ENCODE measurements at places on chromosomes 6 and 20.

DNA sequence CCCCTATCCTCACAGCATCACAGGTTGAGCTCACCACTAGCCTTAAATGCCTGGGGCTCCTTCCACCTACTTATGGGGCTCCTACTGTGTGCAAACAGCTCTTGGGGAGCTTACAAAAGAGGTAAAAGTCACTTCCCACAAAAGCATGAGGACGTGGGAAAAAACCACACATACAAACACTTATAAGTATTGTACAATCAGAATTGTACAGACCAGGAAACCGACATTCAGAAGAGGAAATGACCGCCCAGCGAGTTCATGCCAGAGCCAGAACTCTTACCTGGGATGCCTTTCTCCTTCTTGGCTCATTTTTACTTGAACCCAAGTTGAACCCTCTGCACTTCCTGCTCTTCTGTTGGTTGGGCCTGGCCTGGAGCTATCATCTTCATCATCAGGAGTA lies 6.3 kb upstream of the PPP1R16B start:
- DNase-seq = no peak

GRCh38 chr6:40620574-40621240 lies 33.5 kb upstream of the LRFN2 start:
- no peak for DNase-seq

GRCh38 chr6:7431313-7431673 lies 41.7 kb downstream of the RIOK1 start:
- no peak for DNase-seq

DNA sequence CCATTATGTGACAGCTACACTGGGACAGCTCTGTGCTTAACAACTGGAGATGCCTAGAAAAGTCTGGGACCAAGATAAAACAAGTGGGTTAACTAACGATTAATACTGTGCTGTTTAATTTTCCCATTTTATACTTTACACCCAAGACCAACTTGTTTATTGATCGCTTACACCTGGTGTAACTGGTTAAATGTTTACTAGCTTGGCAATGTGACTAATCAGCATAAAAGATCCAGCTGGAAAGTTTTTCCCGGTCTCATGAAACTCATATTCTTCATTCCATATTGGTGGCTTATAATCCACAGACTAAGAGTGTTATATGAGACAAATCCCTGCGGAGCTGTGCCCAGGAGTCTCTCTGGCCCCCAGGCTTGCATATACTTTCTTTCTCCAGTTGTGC lies 101.7 kb upstream of the GJE1 start:
- DNase-seq = no peak

- no peak for DNase-seq
These were observed 962.9 kb upstream of the SLC35B3 start for GRCh38 chr6:9398071-9398766.

GRCh38 chr6:140846503-140847261 lies 1286.0 kb upstream of the GJE1 start:
- DNase-seq = no peak

GRCh38 chr20:14337400-14338171 lies at the start of gene FLRT3:
Gene FLRT3, minus strand, starts transcription at chr20:14337612. Its CDS starts 10,106 bp downstream, at chr20:14327506.
- peak; percentile 95 for DNase-seq

DNA sequence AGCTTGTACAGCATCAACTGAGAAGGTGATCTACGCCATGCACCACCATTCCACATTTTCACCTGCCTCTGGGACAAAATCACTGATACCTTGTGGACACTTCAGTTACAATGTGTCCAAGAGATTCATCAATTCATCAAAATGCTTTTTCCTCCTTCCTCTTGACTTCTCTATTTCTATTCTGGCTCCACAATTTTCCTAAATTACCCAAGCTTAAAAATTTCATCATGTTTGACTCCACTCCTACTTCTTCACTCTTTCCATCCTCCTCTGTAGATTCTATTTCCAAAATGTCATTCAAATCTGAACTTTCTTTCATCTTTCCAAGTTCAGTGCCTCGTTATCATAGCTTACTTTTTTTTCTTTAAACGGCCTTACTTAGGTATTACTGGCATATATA lies 172.2 kb downstream of the BTBD9 start:
- no peak for DNase-seq

- no peak for DNase-seq
These were observed 79.5 kb upstream of the ATXN1 start for GRCh38 chr6:16840725-16841124.

DNA sequence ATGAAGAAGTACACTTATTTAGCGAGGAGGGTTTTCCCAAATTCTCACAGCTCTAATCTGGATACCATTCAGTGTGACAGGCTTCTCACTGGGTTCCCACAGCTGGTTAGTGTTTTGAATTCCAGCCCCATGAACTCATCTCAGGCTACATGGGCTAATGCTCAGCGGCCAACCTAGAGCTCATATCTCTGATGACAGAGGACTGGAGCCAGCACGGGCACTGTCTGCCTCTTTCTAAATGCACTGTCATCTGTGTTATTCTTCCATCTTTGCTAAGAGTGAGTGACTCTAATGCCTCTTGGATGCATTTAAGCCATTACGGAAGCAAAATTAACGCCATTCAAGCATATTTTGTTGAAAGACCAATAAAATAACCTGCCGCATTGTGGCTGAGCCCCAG lies 308.9 kb upstream of the JAG1 start:
- DNase-seq = peak; percentile 46

DNA sequence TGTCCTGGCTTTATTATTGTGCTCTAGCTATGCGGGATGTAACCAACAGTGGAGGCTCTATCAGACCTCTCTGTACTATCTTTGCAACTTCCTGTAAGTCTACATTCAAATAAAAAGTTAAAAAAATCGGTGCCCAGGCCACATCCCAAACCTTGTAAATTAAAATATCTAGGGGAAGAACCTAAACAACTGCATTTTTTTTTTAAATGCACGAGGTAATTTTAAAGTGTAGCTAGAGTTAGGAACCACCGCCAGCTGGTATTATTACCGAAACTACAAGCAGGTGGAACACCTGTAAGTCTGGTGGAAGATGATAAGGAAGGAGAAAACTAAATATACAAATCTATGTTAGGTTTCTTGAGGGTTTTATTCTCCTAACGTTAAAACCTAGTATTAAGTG lies 34.5 kb upstream of the ID4 start:
- DNase-seq = no peak

DNA sequence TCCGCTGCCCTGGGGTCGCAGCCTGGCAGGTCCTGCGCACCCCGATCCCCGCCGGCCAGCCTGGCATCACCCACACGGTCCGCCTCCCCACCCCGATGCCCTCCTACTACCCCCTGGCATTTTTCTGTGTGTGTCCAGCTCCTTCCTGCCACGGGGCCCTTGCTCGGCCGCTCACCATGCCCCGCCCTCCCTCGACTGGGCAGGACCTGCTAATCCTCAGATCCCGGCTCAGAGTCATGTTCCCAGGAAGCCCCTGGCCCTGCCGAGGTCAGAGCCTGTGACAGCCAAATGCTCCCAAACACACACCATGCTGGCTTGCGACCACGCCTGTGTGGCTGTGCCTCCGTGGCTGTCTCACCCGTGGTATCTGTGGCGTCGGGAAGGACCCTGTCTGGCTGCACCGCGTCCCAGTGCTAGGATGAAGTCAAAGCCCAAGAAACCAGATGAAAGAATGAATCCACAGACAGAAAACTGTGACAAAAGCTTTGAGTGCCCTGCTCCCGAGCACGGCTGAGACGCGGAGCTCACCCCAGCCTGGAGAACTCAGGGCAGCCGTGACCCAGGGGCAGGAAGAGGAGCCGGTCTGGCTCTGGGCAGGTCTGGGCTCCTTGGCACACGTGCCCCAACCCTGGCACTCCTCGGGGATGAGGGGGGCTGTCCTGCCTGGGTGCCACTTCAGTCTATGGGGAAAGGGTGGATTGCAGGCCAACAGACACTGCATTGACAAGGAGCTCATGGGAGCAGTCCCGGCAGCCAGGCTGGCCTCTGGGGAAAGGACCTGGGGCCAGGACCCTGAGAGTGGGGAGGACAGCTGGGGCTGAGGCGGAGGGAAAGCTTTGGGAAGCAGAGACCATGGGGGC lies 20.8 kb upstream of the SLCO4A1 start:
- no peak for DNase-seq

GRCh38 chr20:18144541-18145099 lies 7.0 kb downstream of the KAT14 start:
- no peak for DNase-seq

- no peak for DNase-seq
These were observed 110.4 kb upstream of the SCAF8 start for GRCh38 chr6:154622618-154623336.

DNA sequence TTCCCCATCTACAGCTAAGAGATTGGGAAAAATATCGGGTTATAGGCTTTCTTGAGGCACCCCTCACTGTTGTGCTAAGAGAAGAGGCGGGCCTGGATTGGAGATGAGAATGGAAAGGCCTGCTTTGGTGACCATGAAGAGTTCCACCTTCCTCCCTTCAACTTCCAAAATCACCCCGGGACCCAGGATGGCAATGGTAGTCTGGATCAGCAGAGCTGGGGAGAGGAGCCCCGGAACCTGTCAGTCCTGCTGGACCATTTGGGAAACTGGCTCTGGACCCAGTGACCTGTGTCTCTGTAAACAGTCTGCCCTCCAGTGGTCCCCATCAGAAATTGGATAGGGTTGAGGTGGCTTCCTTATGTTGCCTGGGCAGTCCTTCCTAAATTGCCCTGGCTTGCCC lies 1085.6 kb downstream of the KHDRBS2 start:
- DNase-seq = no peak

DNA sequence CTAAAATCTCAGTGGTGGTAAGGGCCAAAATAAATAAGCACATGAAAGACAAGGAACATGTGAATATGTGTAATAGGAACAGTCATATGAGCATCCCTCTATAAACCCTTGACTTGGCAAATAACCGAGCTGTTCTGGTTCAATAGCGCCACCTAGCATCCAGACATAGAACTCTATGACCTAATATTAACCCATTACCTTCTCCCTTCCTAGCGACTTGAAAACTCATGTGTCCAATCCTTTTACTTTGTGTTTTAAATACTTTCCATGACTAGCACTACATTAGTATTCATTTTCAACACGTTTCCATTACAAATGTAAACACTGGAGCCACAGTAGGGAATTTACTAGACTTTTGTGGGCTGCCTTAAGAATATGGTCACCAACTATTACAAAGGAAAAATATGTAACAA lies 279.7 kb downstream of the UST start:
- peak; percentile 72 for DNase-seq

DNA sequence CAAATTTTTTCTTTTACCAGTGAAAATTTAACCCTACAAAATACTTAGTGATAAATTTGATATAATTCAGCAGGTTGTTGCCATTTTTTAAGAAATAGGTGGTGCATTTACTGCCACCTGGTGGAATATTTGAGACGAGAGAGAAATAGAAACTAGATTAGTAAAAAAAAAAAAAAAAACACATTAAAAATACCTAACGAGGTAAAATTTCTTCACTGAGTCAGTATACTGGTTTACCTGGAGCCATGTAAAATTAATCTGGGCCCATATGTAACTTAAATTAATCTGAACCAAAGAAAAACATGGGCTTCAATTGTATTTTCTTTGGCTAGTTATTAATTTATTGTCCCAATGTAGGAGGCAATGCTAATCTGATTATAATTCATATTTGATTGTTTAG lies 520.8 kb downstream of the EPM2A start:
- no peak for DNase-seq

DNA sequence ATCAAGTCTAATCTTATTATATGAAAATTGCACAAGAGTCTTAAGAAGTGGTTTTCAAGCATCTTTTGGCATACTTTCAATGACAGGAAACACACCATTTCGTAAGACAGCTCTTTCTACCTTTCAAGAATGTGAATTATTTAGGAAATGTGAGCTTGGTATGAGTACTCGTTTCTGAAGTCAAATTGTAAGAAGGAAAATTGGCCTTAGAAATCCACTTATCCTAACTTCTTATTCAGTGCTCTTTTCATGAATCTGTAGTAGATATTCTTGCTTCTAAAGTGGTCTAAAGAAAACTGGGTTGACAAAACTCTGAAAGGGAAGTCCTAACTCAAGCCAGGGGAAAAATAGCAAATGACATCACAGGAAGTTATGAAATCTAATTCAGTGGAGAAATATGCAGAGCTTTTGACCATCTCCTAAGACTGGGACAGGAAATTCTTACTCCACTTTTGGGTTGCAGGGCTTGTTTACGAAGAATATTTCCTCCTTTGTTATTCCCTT lies 38.5 kb upstream of the OGFRL1 start:
- DNase-seq = peak; percentile 34

DNA sequence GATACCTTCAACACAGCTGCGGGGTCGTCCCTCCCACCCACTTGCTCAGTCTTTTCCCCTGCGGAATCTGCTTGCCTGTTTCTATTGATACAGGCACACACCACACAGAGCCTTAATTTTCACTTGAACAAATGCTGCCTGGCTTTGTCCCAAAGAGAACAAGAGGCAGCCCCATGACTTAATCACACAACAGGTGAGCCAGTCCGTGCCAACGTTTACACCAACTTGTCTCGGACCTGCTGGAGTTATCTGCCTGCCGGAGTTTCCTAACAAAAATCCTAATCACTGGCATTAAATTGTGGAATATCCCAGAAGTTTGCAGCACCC lies 186.8 kb upstream of the RREB1 start:
- DNase-seq = no peak

- no peak for DNase-seq
These were observed 793.9 kb downstream of the QKI start for GRCh38 chr6:164208371-164208770.

DNA sequence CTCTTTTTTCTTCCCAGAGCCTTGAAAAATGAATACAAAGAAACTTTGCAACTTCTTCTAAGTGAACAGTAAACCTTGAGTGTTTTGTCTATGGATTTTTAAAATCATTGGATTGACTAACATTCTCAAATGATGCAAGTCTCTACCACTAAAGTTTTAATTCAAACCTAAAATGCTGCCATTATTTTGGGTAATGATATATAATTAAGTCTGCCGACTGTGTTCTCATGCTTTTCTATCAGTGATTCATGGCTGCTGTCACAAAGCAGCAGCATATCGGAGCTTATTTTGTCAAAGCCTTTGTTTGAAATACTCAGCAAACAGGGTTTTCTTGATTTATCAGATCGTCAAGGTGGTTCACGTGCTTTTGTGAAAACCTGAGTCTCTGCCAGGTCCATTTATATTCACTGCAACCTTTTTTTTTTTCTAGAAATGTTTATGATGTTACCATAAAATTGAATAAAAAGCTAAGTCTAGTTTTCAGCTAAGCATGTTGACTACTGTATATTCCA lies 96.3 kb downstream of the GJA1 start:
- DNase-seq = no peak

- DNase-seq = no peak
These were observed 757.0 kb downstream of the PTPRT start for GRCh38 chr20:42432496-42433334.

- no peak for DNase-seq
These were observed 34.6 kb upstream of the RNF8 start for GRCh38 chr6:37319156-37319555.

DNA sequence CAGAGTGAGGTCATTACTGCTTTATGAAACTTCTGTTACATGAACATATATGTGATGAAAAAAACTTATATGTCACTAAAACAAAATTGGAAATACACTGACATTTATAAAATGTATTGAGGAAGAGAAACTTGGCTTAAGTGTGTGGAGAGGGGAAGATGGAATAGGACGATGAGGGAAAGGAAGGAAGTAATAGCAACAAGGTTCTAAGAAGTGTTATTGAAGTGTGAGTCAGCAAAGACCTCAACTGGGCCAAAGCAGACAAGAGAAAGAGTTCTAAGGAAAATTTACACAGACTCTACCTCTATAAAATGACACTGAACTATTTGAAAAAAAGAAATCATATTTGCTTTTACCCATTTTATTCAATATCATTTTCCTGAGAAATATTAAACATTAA lies 38.3 kb downstream of the SNX3 start:
- DNase-seq = no peak

GRCh38 chr20:62282877-62283503 lies 19.8 kb upstream of the ADRM1 start:
- no peak for DNase-seq

GRCh38 chr20:24825591-24825990 lies 123.5 kb upstream of the CST7 start:
- no peak for DNase-seq
